ENCODE measurements at places on chromosomes 4 and X.

DNA sequence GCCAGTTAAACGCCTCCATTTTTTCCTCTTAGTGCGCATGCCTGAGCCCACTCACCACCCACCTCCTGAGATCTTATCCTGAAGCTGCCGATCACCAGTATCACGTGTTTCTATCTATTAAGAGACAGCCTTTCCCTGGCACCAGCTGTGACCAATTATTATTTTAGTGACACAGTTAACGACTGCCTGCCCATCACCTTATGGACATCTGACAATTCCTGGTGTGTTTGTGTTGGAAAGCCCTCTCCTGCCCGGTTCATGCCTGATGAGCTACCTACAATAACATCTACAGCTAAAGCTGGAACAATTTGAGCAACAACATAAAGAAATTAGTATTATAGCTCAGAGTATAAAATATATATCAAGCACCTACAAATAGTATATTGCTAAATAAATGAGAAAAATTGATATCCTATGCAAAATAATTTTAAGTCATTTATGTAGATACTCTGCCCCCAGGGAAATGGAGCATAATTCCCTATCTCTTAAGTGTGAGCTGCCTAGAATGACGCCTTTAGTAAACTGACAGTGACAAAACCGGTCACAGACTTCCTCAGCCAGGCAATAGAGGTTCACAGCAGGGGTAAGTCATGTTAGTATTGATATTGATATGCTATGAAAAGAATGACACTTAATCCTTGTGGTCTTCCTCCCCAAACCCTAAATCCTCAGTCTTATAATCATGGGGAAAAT, 862.2 kb downstream of the TRAM1L1 start:
- DNase-seq: no peak

- no peak for DNase-seq
These were observed 140.4 kb downstream of the MID1IP1 start for GRCh38 chrX:38941675-38942074.

DNA sequence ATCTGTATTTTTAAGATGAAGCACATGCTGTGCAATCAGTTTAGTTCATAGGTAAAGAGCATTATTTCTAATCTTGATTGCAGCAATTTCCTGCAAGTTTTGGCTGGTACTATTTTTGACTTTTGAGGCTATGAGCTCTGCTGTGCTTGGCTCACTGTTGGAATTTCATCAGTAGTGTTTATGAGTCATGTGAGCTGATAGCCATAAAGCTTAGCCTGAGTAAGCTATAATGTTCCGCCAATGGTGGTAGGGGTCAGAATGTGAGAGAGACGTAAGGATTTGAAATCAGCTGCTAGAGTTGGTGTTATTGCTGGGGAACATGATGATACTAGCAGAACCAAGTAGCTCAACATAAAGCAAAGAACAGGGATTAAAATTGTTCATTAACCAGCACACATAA, 590.9 kb upstream of the GNPDA2 start:
- DNase-seq: no peak

GRCh38 chr4:79827283-79827682, 245.7 kb downstream of the ANTXR2 start:
- no peak for DNase-seq

DNA sequence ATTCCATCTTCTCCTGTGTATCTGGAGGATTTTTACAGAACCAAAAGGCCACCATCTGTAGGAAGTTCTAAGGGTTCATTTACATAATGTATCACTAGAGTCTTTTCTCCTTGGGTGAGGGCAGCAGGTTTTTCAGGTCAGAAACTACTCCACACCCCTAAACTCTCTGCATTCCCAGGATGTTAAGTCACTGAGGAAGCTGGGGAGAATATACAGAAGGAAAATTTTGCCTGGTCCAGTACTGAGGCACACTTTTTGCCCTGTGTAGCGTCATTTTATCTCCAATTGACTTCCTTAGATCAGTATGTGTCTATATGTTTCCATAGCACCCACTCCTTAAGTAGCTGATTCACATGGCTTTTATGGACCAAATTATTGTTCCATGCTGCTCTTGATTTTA, 17.0 kb downstream of the XKRX start:
- no peak for DNase-seq

DNA sequence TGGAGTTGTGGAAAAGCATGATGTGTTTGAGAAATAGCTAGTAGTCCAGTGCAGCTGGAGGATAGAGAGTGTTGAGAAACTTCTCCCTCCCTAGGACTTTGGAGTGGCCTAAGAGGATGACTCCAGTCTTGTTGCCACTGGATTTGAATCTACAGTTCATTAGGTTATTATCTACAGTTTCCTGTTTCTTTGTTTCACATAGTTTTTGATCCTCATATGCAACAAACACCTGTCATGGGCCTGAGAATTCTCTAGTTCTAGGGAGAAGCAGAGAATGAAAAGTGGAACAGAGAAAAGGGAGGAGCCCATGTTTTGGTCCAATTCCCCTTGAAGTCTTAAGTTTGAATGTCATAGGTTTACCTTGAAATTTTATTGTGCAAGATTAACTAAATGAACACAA, 73.6 kb upstream of the TBC1D9 start:
- DNase-seq: no peak

DNA sequence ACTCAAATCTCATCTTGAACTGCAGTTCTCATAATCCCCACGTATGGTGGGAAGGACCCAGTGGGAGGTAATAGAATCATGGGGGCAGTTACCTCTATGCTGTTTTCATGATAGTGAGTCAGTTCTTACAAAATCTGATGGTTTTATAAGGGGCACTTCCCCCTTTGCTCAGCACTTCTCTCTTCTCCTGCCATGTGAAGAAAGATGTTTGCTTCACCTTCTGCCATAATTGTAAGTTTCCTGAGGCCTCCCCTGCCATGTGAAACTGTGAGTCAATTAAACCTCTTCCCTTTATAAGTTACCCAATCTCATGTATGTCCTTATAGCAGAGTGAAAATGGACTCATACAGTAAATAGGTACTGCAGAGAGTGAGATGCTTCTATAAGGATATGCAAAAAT, 1050.6 kb upstream of the GRIA3 start:
- DNase-seq: no peak

DNA sequence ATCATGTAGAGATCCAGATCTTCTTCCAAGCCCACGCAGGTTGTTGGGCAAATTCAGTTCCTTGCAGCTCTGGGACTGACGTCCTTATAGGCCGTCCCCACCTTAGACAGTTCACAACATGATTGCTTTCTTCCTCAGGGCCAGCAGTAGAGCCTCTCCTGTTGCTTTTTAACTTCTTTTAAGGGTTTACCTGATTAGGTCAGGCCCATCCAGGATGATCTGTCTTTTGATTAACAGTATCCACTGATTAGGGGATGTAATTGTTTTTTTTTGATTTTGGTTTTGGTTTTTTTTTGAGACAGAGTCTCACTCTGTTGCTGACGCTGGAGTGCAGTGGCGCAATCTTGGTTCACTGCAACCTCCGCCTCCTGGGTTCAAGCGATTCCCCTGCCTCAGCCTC, 109.1 kb upstream of the BMPR1B start:
- DNase-seq: no peak

DNA sequence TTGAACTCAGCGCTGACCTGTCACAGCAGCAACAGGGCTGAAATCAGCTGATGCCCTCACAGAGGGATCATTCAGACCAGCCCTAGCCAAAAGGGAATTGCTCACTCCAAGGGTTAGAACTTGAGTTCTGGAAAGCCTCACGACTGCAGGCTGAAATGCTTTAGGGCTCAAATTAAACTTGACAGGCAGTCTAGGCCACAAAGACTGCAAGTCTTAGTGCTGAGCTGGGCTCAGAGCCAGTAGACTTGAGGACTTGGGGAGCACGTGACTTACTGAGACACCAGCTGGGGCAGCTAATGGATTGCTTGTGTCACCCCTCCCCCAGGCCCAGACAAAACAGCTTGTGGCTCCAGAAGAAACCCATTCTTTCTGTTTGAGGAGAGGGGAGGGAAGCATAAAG, 119.0 kb upstream of the SLC6A14 start:
- no peak for DNase-seq

GRCh38 chrX:149515954-149516602, 11.0 kb upstream of the IDS start:
- DNase-seq: no peak

DNA sequence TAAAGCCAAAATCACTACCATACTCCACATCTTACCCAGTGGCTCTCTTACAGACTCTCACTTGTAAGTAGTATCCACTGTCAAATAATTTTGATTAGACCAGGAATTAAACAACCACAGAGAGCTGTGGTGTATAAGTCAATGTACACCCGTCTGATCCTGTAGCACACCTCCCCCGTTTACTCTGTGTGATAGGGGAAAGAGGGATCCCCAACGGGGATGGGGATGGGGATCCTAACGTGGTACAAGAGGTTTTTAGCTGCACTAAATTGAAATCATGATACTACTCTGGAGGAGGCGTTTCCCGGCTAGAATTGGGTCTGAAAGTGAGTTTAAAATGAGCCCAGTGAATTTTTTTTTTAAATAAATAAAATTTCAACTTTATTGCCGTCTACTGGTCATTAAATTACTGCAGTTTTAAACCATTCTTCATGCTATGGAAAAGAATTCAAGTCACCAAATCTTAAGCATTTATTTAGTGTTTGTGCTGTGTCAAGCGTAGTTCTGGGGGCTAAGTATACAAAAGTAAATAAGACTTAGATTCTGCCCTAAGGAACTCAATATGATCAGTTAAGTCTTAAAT, 76.6 kb downstream of the INTS12 start:
- no peak for DNase-seq

GRCh38 chr4:182585321-182585720, 331.9 kb downstream of the DCTD start:
- DNase-seq: no peak

GRCh38 chrX:3807906-3808305, 94.5 kb upstream of the PRKX start:
- no peak for DNase-seq

- DNase-seq: no peak
These were observed 89.8 kb downstream of the COMMD8 start for GRCh38 chr4:47373709-47374108.

DNA sequence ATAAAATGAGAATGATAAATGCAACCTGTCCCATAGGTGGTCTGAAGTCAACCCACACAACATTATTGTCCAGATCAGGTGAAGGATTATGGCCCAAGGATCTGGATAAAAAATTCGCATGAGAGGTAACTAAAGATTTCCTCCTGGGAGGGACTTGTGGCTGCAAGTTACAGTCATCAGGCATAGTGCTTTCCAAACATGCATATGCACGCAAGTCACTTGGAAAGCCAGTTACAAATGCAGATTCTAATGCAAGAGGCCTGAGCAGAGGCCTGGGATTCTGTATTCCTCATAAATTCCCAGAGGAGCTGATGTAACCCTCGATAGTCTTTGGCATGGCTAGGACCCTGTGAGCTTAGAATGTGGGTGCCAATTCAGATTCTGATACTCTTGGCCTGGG, 21.1 kb downstream of the HS3ST1 start:
- no peak for DNase-seq

GRCh38 chrX:1673337-1673736, 58.5 kb downstream of the ASMT start:
- no peak for DNase-seq

DNA sequence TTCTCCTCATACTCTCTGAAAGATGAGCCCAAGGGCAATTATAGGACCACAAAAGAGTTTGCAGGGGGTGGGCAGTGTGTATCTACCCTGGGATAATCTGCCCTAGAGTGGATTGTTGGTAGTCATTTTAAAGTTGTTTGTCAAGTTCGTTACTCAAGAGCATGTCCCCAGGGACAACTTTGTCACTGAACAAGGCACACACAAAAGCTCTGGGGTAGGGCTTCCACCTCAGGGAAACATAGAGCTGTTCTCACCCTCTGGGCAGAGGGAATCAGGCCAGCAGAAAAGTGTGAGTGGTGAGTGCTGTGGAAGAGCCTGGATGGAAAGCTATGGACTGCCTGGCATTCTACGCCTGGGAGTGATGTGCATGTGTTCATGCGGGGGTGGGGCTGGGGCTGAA, 23.3 kb upstream of the LEF1 start:
- DNase-seq: no peak

DNA sequence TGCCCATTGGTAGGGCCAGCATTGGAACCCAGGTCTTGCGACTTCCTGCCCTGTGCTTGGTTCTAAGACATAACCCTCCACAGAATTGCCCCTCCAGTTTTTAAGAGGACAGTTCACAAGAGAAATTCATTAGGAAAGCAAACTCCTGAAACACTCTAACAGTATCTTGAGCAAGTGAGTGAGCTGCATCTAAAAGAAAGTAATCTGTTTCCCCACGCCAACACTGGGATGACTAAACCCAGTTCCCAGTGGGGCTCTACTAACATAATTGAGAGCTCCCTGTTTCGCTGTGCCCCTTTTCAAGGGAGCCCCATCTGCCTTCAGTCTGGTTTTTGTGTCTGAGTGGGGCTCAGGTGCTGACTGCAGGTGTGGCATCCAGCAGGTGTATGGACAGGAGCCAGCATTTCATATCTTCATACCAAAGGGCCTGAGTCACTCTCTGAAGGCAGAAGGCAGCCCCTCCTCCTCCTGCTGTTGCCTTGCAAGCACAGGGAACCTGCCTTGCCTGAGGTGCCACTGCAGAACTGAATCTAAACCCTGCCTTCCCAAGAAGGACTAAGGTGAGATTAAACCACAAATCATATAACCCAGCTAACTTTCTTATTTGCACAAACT, 8.0 kb downstream of the AMOT start:
- DNase-seq: no peak

DNA sequence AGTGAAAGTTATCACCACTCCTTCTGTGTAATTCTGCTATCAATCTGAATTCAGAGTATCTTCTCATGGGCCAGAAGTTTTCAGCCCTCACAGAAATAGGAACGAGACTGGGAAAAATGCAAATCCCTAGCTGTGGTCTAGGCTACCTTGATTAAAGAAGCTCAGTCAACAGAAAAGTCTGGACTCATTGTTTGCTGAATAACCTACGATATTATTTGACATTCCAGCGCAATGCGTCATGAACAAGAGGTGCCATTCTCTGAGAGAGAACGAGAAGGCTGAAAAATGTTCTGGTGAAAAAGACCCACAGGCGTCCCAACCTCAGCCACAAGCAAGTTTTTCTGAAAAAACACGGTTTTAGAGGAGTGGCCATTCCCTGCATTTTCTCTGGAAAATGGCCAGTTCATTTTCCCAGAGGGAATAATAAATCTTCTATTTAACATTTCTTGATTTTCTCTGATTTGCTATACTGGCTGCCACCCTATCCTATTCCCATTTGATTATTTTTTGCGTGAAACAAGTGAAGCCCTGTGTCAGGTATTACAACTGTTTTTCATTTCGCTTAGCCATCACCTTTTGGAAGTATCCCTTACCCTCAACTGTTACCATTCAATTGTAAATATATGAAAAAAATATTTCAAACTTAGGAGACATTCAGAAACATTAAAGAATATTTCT, 1117.6 kb upstream of the PRKX start:
- DNase-seq: no peak

DNA sequence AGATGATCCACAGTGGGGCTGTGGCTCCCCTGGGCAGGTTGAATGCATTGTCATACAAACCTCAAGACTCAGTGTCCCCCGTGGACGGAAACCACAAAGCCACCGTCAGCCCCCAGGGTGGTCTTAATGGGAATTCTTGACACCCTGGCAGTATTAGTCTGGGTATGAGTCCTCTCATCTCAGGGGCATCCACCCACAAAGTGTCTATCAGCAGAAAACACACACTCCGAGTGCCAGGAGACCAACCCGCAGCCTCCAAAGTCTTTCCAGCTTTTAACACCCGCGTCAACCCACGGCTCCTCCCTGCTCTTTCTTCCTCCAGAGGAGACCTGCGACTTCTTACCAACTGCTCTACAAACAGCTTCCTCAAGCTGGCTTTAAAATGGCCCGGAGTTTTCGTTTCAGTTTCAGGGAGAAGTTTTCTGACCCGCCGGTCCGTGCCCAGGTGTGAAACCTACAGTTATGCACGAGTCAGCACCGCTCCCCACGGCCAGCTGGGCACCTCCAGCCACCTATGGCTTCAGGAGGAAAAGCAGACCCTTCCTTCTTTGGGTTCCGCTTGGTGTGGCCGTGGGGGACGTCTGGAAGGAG, 14.4 kb upstream of the ASMTL start:
- DNase-seq: no peak

All from stimulated activated CD8-positive, alpha-beta memory T cell treated with anti-CD3 and anti-CD28 coated beads, Interleukin-15, amount 100 ng/mL, for 1 hour (primary cell).